HepG2 (cell line): ENCODE measurements at places on chromosomes 13 and 19. TPM values are rescaled to one million over a fixed set of nuclear protein-coding genes. Genes with fewer than 3 reads are reported as not detected.

DNA sequence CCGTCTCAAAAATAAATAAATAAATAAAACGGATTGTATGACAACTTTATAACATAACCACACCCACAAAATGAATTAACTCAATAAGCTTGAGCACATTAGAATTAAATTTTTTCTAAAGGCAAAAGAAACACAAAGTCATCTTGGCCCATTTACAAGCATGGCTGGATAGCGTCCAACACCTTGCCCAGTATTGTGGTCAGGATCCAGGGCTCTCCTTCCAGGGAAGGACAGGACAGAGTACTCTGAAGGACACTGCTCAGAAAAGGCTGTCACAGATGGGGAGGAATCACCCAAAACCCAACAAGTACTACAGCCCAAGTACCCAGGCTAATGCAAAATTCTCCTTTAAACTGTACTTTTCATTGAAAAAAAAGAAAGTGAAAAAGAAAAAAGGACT, 27.1 kb downstream of the SUGP2 start:
- DNase-seq, result no peak

DNA sequence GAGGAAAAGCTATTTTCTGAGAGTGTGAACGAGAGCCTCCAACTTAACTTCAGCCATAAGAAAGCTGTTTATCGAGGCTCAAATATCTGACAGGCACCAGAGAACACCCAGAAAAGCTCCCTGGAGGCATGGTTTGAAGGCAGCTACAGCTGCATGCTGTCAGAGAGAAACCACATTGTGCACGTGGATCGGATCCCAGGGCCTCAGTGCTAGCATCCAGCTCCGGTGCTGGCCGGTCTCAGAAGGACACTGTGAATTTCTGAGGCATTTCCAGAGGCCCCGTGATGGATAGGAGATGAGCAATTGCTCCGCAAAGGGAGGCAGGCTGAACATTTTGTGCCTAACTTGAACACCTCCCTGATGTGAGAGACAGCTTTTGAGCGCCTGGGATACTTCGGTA, 315.7 kb downstream of the FGF9 start:
- DNase-seq, result no peak

DNA sequence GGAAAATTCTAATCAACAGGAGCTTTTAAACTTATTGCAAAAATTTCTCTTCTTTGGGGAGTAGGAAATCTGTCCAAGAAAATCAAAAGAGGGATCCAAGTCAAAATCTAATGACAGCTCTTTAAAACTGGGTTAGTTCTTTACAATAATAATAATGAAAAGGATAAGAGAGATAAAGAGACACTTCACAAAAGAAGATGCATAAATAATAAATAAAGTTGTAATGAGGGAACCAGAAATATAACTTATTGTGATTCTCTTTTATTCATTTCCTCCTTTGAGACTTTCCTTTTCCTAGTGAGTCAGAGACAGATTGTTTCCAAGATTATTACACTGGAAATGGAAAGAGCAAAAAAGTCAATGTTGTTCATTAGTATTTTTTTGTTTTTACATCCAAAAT, 1029.3 kb downstream of the PCDH17 start:
- DNase-seq, result no peak

Gene LCP1
- 1.6 TPM in 2 replicates for polyA plus RNA-seq

GRCh38 chr13:28485996-28486543, 8.9 kb downstream of the FLT1 start:
- no peak for DNase-seq

DNA sequence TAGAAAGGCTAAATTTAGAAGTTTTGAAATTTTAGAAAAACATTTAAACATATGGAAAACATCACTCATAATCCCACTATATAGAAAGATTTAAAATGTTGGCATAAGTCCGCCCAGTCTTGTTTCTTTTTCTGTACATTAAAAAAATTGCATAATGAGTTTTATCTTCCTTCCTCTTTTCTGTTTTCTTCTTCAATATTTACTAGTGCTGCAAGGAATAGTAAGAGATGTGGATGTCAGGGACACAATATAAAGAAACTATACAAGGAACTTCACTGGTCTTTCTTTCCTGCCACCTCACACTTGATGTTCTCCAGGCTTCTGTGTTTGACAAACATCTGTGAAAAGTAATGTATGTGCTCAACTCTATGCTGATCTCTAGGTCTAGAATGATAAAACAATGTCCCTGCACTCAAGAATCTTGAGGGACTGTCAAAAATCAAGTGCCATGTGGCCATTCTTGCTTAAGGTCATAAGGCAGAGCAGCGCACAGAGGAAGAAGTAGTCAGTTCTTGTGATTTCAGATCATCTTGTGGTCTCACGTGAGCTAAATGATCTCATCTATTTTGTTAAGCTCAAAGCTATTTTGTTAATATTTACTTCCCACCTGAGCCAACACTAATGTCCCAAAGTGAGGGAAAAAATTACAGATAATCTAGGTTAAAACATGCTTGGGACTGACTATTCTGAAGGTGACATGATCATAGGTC, 186.9 kb upstream of the OBI1 start:
- no peak for DNase-seq

GRCh38 chr19:44308011-44308410, 3.2 kb upstream of the ZNF235 start:
- no peak for DNase-seq

- no peak for DNase-seq
Measured at GRCh38 chr19:11295665-11296245, at the start of gene TSPAN16. Gene TSPAN16 (plus strand): TSS chr19:11296160. CDS start chr19:11296298, 138 bp downstream.

Gene SLAIN1
- 1.2 and 1.8 TPM in 2 replicates for polyA plus RNA-seq

DNA sequence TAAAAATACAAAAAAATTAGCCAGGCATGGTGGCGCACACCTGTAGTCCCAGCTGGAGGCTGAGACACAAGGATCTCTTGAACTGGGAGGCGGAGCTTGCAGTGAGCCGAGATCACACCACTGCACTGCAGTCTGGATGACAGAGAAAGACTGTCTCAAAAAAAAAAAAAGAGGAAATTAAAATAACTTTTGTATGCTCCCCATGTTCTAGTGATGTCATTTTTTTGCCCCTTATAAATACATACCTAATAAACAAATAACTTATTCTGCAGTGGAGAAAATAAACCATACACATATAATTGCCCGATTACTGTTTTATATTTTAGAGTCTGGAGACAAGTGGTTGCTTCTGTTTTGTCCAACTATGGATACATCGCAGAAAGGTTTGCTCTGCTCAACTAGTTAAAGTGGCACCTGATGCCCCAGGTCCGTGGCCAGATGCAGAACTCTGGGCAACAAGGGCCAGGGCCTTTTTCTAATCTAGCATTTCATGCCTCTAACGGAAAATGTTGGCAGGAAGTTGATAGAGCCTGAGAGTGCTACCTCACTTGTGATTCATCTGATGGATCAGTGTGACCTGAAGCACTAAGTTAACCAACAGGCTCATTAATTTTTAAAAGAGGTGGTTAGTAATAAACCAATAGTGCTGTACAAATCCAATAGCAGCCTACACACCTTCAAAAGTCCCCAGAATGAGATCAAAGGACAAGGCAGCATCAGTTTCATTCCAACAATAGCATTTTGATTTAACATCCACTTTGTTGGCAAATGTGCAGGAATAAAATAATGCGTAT, 18.8 kb downstream of the UBE2L5 start:
- no peak for DNase-seq

DNA sequence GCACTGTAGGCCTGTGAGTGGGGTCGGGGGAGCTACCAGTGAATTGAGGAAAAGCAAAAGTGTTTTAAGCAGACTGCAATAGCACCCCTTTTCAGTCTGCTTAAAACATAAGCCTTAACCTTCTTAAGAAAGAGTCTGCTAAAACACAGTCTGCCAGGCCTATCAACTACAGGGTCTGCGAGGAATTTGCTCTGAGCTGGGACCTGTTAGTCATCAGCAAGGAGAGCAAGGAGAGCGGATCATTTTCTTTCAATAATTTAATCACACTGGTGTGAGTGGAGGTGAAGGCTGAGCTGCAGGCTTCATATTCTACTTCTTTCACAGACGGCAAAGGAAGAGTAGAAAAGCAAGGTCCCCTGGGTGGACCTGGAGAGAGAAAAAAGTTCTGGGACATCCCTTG, 342.7 kb downstream of the ENOX1 start:
- no peak for DNase-seq

Gene C19orf73
- 1.5 and 3.0 TPM in 2 replicates for polyA plus RNA-seq

Gene GPR183
- polyA plus RNA-seq, result not detected in 2 replicates

Gene ZNF98
- not detected in 2 replicates for polyA plus RNA-seq

Gene GARIN5A
- not detected in 2 replicates for polyA plus RNA-seq

GRCh38 chr19:40687525-40688016, 2.9 kb downstream of the NUMBL start:
- no peak for DNase-seq

DNA sequence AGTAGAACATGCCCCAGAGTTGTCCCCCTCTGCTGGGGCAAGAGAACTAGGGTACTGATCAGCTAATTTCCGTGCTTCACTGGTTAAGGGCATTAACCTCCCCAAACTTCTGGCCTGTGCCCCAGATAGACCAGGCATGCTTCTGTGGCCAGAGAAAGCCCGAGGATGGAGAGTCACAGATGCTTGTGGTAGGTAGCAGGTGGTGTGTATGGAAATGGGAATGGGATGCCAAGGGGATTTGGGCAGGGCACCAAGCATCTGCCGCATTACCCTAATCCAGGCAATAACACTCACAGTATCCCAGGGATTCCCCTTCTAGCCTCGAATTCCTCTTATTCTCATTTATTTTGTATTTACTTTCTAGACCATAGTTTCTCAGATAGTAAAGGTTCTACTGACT, 124.8 kb upstream of the KLF12 start:
- DNase-seq, result no peak

Gene C19orf85
- not detected in 2 replicates for polyA plus RNA-seq

Gene FGF9
- polyA plus RNA-seq, result not detected in 2 replicates

Gene GFY
- not detected in 2 replicates for polyA plus RNA-seq

Gene FARSA
- polyA plus RNA-seq, result 25.9 and 37.0 TPM in 2 replicates

Gene TSHZ3
- polyA plus RNA-seq, result 0.01 TPM in 1 of 2 replicates, not detected in the other

- no peak for DNase-seq
Measured at GRCh38 chr13:33249066-33249465, 36.5 kb downstream of the STARD13 start.

DNA sequence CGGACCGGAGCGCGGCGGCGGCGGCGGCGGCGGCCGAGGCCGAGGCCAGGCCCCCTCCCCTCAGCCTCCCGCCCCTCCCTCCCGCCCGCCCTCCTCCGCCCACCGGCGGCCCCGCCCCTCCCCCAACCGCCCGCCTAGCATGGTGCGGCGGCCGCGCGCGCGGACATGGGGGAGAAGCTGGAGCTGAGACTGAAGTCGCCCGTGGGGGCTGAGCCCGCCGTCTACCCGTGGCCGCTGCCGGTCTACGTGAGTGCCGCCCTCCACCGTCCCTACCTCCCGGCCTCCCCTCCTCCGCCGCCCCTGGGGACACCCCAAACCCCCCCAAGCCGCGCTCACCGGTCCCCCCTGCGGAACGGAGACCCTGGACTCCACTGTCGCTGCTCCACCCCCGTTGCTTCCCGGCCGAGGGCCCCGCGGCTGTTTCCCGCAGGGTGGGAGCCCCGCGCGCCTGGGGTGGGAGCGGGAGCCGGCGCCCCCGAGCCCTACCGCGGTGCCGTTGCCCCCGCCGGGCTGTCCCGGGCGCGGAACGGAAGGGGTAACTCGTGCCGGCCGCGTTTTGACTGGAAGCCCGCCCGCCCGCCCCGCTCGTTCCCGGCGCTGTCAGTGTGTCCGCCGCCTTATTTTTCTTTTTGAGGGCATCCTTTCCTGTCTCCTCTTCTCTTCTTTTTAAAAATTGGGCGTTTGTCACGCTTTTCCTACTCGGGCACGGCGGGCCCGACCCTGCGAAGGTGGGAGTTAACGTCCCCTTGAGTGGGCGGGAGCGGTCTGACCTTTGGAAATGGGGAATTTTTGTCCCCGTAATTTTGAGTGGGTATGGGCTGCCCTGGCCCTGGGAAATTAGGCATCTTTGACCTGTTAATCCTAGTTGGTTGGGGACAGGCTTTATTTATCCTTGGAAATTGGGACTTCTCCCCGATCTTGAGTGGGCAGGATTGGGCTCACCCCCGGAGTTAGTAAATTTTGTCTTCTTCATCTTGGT, 576 bp downstream of the DOT1L start:
- no peak for DNase-seq

DNA sequence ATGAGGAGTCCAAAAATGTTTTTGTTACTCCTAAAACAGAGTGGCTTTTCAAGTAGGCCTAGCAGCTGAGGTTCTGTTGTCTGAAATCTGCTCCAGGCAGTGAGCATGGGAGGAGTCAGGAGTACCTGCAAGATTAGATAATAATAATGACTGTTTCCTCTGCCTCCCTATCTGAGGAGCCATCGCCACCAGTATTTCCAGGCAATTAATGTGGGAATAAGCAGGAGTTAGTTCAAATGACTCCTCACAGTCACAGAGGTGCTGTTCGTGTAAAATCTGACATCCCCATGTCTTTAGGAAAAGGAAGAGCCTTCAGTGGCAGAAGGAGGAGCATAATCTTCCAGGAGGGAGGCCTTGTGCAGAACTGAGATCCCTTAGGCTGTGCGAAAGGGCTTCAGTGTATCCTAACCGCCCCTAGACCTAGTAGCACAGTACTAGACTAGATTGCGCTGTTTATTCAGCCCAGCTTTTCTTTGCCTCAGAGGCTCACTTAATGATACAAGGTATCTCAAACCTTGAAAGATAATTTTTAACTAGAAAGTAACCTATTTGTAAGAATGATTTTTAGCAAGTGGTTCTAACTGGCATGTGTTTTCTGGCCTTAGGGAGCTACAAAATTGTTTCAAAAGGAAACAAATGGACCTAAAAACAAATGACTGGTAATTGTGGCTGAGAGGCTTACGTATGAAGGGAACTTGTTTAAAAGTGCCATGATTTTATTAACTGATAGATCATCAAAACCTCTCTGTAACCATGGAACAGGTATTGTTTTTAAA, 49.0 kb downstream of the FREM2 start:
- DNase-seq, result no peak

DNA sequence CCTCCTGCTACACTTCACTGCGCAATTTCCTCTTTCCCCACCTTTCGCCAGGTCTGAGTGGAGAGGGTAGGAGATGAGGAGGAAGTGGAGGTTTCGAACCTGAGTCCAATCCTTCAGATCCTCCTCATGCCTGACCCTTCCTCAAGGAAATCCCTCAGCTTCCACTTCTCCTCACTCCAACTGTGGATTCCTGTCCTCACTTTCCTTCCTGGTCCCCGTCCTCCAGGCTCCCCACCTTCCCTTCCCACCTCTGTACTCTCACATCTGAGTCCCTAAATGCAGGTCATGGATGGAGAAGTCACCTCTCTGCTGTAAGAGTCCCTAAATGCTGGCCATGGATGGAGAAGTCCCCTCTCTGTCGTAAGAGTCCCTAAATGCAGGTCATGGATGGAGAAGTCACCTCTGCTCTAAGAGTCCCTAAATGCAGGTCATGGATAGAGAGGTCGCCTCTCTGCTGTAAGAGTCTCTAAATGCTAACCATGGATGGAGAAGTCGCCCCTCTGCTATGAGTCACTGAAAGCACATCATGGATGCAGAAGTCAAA, 3.1 kb downstream of the TMEM86B start:
- DNase-seq, result no peak

Gene SCEL
- not detected in 2 replicates for polyA plus RNA-seq

GRCh38 chr13:89897681-89898080, 1449.8 kb upstream of the MIR17HG start:
- no peak for DNase-seq

Gene LAIR1
- polyA plus RNA-seq, result 0.75 and 1.1 TPM in 2 replicates

GRCh38 chr19:41386442-41386841, 10.1 kb downstream of the TMEM91 start:
- DNase-seq, result no peak
